ENCODE measurements at places on chromosomes 1 and 21.

DNA sequence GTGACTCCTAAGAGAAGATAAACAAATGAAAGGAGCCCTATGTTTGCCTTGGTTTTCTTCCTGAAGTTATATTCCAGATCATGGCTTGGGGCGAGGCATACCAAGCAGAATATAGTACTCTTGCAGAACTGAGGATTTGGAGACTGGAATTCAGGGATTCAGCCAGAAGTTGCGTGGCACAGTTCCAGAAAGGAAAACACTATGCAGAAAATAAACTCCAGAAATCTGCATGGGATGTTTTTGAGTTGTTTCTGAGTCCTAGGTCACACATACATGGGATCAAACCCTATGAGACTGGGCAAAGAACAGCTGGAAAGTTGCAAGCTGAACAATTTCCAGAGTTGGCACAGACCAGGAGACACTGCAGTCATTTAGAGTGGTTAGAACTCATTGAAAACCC, 42.9 kb upstream of the IFFO2 start:
- no peak overlapping the region for H3K27ac ChIP-seq
- H3K4me1 ChIP-seq = peaks cover 4% of the 10 kb centered on the region
- H3K36me3 ChIP-seq = no peaks in the 10 kb centered on the region

- no peaks in the 10 kb centered on the region for H3K36me3 ChIP-seq
- no peak for DNase-seq
Measured at GRCh38 chr1:8641377-8641997, 176.0 kb downstream of the RERE start.

DNA sequence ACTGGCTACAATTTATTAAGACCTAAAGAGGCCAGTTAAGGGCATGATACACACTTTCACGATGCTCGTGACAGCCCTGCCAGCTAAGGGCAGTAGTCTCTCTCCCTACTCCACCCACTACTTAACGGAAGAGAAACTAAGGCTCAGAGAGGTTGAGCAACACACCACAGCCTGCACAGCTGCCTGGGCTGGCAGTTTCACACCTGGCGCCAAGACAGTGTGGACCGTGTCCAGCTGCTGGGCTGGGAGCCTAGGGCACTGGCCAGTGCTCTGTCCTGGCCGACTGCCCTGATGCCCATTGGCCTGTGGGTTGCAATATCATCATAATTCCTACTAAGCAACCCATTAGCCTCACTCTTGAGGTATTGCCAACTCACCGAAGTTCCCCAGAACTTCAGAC, 27.6 kb downstream of the TENT5C start:
- peaks cover 35% of the 10 kb centered on the region for H3K4me1 ChIP-seq
- DNase-seq = no peak
- no peak overlapping the region for H3K4me3 ChIP-seq
- no peaks in the 10 kb centered on the region for H3K36me3 ChIP-seq
- no peak overlapping the region for H3K27ac ChIP-seq

- no peak overlapping the region for H3K4me3 ChIP-seq
- H3K4me1 ChIP-seq = peaks cover 22% of the 10 kb centered on the region
- no peak for DNase-seq
- H3K27ac ChIP-seq = no peak overlapping the region
Measured at GRCh38 chr1:228271701-228272251, 63.9 kb downstream of the OBSCN start.

- H3K4me1 ChIP-seq = peaks cover 67% of the 10 kb centered on the region
- H3K27ac ChIP-seq = peak overlapping the region; percentile 10
- H3K36me3 ChIP-seq = no peaks in the 10 kb centered on the region
- H3K4me3 ChIP-seq = peak overlapping the region; percentile 8
- H3K27me3 ChIP-seq = no peaks in the 10 kb centered on the region
- no peak for DNase-seq
Measured at GRCh38 chr1:64956733-64957441, 9.5 kb downstream of the JAK1 start.

DNA sequence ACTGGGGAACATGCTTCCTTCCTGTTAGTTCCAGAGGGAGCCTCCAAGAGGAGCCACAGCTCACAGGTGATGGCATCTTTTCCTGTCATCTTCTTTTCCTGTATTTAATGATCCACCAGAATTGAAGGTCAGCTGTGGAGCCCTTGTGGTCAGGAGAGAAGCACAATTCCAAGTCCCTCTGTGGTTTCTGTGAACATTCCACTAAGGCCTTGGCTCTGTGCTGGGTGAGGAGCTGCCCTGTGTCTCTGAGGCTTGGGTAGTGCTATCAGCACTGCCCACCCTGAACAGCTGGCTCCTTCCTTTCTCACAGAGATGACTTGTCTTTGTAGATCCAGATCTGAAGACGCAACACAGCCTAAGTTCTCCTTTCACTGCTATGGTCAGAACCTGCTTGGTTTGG, 141.9 kb upstream of the MAP1LC3C start:
- no peaks in the 10 kb centered on the region for H3K36me3 ChIP-seq
- H3K27me3 ChIP-seq = no peaks in the 10 kb centered on the region
- H3K4me3 ChIP-seq = no peak overlapping the region
- no peak overlapping the region for H3K27ac ChIP-seq
- DNase-seq = no peak

DNA sequence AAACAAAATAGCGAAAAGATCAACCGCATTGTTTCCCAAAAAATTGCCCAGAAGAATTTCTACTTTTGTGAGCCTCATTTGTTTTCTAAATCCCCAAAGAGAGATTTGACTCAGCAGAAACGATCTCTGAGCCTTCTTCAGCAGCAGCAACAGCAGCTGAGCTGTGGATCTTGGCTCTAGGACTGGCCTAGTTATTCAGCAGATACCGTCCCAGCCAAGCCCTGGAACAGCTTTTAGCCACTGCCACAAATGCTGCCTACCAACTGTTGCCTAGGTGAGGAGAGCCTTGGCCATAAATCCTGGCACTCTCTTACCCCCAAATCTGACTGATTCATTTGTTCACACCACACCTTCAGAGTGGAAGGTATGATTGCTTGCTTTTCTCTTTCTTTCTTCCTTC, 320.1 kb downstream of the TGFB2 start:
- no peaks in the 10 kb centered on the region for H3K4me1 ChIP-seq
- no peaks in the 10 kb centered on the region for H3K36me3 ChIP-seq
- no peak for DNase-seq
- no peaks in the 10 kb centered on the region for H3K27me3 ChIP-seq
- H3K4me3 ChIP-seq = no peak overlapping the region
- no peak overlapping the region for H3K27ac ChIP-seq

DNA sequence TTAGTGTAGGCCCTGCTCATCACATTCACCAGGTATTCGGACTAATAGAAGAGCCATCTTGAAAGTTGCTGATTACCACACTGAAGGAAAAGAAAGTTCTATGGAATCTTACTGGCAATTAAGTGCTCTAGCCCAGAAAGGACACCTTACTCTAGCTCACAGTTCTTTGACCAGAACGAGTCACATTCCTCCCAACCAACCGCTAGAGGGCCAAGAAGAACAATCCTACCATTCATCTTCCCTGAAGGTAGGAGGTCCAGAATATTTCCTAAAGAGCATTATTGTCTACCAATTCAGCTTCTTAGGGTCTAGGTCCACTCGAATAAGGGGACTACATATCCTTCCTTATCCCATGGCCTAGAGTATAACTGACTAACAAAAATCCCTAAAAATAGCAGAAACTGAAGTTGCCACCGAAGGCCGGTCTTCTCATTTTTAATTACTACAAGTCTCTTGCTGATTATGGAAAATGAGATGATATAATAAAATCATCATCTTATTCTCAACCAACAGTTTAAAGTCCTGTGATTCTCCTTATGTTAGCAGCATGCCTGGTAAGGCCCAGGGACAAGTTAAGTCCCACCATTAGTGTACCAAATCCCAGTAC, 2.7 kb upstream of the FMO1 start:
- H3K36me3 ChIP-seq = no peaks in the 10 kb centered on the region
- no peaks in the 10 kb centered on the region for H3K4me1 ChIP-seq
- H3K27me3 ChIP-seq = peaks cover 6% of the 10 kb centered on the region

- peaks cover 91% of the 10 kb centered on the region for H3K4me1 ChIP-seq
- H3K4me3 ChIP-seq = peak overlapping the region; percentile 42
- DNase-seq = peak; percentile 79
- H3K27ac ChIP-seq = peak overlapping the region; percentile 70
Measured at GRCh38 chr1:111222308-111223125, 5.0 kb upstream of the CHI3L2 start.

DNA sequence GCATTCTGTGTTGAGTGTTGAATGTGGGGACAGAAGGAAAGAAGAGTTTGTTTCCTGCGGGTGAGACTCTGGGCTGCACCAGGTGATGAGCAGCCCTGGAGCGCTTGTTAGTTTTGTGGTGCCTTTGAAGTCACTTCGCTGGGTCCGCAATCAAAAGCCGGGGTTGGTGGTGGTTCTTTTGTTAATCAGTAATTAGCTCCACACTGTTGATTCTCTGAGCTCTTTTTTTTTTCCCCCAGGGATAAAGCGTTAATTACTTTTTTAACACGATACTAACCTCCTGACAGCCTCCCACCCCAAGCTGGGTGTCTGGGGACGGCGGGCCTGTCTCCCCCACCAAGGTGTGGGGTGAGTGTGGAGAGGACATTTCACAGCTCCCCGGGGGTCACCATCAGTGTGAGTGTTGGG, 56.6 kb downstream of the AGPAT3 start:
- H3K36me3 ChIP-seq = peaks cover 19% of the 10 kb centered on the region
- H3K4me1 ChIP-seq = peaks cover 53% of the 10 kb centered on the region
- peak overlapping the region; percentile 1 for H3K27ac ChIP-seq
- no peaks in the 10 kb centered on the region for H3K27me3 ChIP-seq
- DNase-seq = peak; percentile 53

GRCh38 chr1:11823366-11824137, 17.6 kb downstream of the CLCN6 start:
- H3K27me3 ChIP-seq = no peaks in the 10 kb centered on the region
- H3K36me3 ChIP-seq = peaks cover 53% of the 10 kb centered on the region
- H3K4me3 ChIP-seq = no peak overlapping the region
- no peak for DNase-seq

GRCh38 chr21:25925064-25925800, 190.5 kb downstream of the GABPA start:
- no peak overlapping the region for H3K4me3 ChIP-seq
- no peaks in the 10 kb centered on the region for H3K27me3 ChIP-seq
- H3K27ac ChIP-seq = no peak overlapping the region
- H3K36me3 ChIP-seq = no peaks in the 10 kb centered on the region

- H3K4me1 ChIP-seq = no peaks in the 10 kb centered on the region
- no peaks in the 10 kb centered on the region for H3K36me3 ChIP-seq
- no peak for DNase-seq
Measured at GRCh38 chr1:5857508-5858090, 134.6 kb downstream of the NPHP4 start.

- H3K4me1 ChIP-seq = peaks cover 25% of the 10 kb centered on the region
- no peaks in the 10 kb centered on the region for H3K36me3 ChIP-seq
- no peaks in the 10 kb centered on the region for H3K27me3 ChIP-seq
- no peak overlapping the region for H3K4me3 ChIP-seq
Measured at GRCh38 chr1:17200246-17200645, 4.7 kb upstream of the PADI1 start.

DNA sequence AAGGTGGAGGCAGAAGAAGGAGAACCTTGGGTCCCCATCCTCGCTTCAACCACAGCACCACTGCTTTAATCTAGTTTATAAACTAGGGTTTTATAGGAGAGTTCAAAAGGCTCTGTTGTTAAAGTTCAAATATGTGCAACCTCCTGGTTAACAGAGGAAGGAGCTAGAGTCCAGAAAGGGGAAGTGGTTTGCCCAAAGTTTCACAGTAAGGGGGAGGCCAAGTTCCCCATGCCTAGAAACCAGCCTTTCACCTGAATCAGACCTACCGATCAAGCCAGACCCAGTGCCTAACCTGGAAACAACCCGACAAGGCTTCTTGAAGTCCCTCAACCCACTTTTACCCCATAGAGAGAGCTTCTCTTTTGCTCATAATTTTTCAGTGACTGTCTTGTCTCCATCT, 106.5 kb downstream of the PLPP3 start:
- no peaks in the 10 kb centered on the region for H3K4me1 ChIP-seq
- H3K27ac ChIP-seq = no peak overlapping the region
- peak; percentile 43 for DNase-seq
- peaks cover 7% of the 10 kb centered on the region for H3K27me3 ChIP-seq

- peaks cover 57% of the 10 kb centered on the region for H3K4me1 ChIP-seq
- H3K4me3 ChIP-seq = no peak overlapping the region
- DNase-seq = peak; percentile 18
- no peak overlapping the region for H3K27ac ChIP-seq
- H3K27me3 ChIP-seq = peaks cover 32% of the 10 kb centered on the region
Measured at GRCh38 chr21:45977396-45977795, 4.2 kb upstream of the COL6A1 start.

DNA sequence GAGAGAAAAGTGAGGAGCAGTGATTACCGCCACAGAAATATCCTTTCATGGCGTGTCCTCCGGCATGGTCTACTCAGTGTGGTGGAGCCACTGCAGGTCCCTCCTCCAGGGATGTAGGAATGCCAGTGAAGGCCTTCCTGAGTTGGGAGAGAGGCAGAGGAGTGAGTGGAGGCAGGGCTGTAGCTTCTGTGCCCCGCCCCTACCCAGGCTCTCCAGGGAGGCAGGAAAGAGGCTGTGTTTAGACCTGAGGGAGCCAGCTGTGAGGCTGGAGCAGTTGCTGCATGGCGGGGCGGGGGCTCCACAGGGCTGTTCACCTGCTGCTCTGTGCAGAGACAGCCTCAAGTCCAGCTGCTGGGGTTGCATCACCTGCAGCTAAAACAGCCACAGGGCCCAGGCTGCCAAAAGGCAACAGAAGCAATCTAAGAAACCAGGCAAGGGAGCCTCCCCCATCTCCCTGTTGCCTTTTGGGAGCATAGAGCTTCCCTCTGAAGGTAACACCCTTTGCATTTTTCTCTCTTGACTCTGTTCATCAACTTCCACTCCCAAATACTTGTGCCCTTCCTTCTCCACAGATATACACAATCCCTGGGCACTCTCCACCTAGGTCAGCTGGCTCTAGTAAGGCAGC, 801 bp upstream of the ANXA9 start:
- no peak overlapping the region for H3K4me3 ChIP-seq
- peaks cover 34% of the 10 kb centered on the region for H3K4me1 ChIP-seq
- H3K27me3 ChIP-seq = no peaks in the 10 kb centered on the region
- no peaks in the 10 kb centered on the region for H3K36me3 ChIP-seq

DNA sequence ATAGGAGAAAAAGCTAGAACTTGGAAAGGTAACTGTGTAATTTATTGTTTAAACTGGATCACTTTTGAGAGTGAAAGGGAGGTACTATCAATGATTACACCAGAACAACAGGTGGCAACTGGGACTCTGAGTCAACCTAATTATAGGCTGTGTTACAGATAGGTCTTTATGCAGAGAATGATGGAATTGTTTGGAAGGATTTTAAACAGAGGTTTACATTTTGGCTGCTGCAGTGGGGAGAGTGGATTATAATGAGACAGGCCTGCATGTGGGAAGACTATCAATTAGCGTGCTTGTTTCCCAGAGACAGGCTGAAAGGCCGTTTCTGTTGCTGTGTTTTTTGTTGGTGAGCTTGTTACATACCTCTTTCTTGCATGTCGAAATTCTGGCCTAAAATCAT, 432.9 kb downstream of the PLA2G4A start:
- no peaks in the 10 kb centered on the region for H3K27me3 ChIP-seq
- H3K4me1 ChIP-seq = no peaks in the 10 kb centered on the region
- no peak for DNase-seq

Data from CD4-positive, alpha-beta T cell (primary cell).